ENCODE measurements at places on chromosomes 11 and 22.

DNA sequence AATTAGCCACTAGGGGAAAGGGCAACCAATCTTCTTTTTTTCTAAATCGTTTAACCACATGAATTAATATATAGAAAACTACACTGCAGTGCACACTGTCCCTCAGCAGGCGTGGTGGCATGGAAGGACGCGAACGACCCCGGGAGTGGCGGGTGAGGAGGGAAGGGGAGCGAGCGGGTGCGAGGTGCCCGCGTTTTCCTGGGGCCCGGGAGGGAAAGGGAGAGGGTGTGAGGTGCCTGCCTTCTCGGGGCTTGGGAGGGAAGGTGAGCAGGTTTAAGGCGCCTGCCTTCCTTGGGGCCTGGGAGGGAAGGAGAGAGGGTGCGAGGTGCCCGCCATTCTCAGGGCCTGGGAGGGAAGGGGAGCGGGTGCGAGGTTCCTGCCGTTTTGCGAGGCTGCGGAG is 765 bp downstream of the GAB4 start:
- no peak for DNase-seq

GRCh38 chr22:48098921-48099245 is 1336.4 kb downstream of the TBC1D22A start:
- no peak for DNase-seq

GRCh38 chr22:32693102-32693501 is 108.4 kb upstream of the TIMP3 start:
- no peak for DNase-seq

DNA sequence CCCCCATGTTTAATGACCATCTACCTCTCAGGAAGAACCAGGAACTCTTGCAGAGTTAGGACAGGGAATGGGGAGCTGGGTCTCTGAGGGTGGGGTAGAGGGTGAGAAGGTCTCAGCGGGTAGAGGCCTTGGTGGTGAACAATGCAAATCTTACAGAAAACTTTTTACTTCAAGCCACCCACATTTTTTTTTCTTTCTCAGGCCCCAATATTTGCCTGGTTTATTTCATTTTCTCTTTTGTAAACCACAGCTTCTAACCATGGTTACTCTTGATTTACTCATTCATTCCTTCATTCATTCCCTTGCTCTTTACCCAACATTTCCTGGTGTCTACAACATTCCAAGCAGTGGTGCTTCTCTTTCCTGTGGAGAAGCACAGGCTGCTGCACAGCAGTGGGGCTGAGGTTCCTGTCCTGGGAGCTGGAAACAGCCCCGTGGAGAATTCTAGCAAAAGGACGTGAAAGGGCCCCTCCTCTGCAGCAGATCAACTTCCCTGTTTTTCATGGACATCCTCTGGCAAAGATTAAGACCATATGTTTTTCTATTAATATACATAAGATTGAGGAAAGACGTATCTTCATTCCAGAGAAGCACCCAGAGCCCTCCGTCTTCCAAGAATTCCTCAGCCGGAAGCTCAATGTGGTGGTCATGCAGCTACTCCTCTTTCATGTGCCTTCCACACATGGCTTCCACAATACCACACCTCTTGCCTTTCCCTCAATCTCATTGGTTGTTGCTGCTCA is 224.4 kb upstream of the SESN3 start:
- DNase-seq: no peak

DNA sequence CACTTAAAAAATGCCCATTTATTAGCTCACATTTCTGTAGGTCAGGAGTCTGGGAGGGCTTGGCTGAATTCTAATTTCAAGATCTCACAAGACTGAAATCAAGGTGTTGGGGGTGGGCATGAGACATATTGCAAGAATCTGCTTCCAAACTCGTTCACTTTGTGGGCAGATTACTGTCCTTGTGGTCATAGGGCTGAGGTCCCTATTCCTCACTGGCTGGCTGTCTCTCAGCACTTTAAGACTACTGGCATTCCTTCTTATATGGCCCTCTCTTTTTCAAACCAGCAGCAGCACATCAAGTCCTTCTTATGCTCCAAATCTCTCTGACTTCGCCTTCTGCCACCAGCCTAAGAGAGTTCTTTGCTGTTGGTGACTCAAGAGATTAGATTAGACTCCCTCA is 27.8 kb upstream of the MYOD1 start:
- no peak for DNase-seq

GRCh38 chr11:73099512-73100266 is 42.4 kb downstream of the FCHSD2 start:
- DNase-seq: no peak

- no peak for DNase-seq
Measured at GRCh38 chr11:122192634-122193255, 76.7 kb upstream of the BLID start.

DNA sequence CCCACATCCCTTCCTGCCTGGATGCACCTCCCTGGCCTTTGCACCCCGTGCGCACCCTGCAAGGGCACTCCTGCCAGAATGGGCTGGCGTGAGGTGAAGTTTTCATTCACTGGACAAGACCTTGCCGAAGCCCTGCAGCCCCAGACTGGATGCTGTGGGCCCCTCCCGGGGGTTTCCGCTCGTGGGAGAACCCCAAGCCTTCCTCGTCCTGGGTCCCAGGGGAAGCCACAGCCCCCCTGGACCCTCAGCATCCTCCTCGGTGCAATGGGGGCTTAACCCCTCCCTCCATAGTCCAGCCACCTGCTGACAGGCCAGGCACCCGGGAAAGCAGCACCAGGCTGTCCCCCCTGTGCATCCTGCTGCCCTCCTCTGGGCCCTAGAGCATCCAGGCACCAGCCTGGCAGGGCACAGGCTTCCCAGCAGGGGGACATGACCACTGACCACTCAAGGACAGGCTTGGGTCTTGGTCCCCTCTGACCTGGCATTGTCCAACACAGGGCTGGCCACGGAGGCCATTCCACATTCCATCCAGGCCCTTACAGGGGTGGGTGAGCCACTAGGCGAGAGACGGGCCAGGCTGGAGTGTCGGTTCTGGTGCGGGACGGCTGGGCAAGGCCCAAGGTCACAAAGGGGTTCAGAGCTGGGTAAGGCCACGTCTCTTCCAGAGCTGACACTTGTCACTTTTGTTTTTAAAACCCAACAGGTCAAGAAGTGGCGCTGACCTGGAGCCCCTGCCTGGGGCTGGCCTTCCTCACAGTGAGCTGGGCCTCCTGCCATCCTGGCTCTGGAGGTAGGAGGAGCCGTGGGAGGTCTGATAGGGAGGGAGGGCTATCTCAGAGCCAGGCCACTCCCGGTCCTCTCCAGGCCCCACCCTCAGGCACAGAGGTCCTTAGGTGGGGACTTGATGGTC is 41.5 kb upstream of the PPARA start:
- peak; percentile 57 for DNase-seq

DNA sequence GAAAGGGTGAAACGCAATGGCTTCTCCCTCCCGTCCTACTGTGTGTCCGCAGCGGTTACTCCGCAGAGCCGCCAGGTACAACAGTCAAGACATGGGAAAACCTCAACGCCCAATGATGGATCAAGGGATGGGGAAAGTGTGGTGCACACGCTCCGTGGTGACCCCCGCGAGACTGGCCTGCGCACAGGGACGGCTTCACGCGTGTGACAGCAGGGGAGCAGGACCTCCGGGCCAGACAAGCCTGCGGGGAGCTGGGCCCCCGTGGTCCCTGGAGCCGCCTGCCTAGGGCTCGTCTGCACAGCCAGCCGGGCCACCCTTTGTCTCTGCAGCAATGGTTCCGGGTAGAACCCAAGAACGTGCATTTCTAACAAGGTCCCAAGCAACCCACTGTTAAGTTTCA is 31.7 kb upstream of the MOB2 start:
- no peak for DNase-seq

GRCh38 chr11:61494381-61494961 is 14.1 kb upstream of the LRRC10B start:
- no peak for DNase-seq

- no peak for DNase-seq
Measured at GRCh38 chr11:34259087-34259486, 98.7 kb downstream of the ABTB2 start.

DNA sequence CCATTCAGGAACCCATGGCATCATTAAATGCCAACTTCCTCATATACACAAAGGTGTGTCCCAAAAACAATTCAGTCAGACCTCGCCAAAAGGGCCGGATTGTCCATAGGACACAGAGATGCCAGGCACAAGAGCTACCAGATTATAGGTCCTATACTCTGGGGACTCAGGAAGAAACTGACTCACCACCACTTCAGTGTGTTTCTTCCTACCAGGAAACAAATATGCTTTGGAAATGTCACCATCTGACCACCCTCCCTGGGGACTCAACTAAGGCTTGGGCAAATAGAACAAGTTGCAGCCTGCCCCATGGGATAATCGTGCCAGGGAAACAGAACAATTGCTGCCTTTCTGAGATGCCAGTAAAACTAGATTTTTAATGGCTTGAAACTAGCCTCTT is 11.7 kb downstream of the POU2AF3 start:
- no peak for DNase-seq

- no peak for DNase-seq
Measured at GRCh38 chr11:93986716-93987115, 34.4 kb upstream of the HEPHL1 start.

GRCh38 chr11:128400382-128401203 is 186.8 kb downstream of the ETS1 start:
- no peak for DNase-seq

DNA sequence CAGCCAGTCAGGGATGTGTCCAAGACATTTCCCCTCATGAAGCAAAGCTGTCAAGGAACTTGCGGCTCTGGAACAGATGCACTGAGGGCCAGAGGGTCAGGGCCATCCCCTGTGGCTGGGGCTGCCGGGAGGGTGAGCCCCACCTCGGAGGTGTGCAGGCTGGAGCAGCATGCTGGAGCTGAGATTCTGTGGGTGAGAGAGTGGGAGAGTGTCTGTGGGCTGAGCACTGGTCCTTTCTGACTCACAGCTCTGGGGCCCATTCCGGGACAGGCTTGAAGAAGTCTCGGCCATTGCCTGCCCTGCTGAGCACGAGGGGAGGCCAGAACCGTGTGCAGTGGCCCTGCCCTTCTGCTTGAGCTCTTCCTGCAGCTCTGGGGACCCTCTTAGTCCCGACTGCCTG is 2.1 kb downstream of the OMP start:
- no peak for DNase-seq

GRCh38 chr22:31177420-31178162 is 17.6 kb downstream of the RNF185 start:
- peak; percentile 35 for DNase-seq

DNA sequence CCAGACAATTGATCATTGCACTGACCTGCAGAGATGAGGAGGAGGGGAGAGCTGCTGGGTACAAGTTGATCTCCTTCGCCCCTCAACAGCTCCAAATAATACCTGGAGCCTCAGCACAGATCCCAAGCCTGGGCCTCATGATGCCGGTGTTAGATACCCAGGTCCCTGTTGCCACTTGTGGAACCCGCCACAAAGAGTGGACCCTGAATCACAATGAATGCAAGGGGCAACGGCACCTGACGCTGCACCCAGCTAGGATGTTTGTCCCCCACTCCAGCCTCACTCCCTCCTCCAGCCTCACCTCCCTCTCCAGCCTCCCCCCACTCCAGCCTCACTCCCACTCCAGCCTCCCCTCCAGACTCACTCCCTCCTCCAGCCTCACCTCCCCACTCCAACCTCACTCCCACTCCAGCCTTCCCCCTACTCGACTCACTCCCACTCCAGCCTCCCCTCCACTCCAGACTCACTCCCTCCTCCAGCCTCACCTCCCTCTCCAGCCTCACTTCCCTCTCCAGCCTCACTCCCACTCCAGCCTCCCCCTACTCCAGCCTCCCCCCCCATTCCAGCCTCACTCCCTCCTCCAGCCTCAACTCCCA is 879.0 kb downstream of the BRD1 start:
- DNase-seq: no peak

GRCh38 chr22:25754527-25755202 is 12.7 kb downstream of the MYO18B start:
- DNase-seq: no peak

DNA sequence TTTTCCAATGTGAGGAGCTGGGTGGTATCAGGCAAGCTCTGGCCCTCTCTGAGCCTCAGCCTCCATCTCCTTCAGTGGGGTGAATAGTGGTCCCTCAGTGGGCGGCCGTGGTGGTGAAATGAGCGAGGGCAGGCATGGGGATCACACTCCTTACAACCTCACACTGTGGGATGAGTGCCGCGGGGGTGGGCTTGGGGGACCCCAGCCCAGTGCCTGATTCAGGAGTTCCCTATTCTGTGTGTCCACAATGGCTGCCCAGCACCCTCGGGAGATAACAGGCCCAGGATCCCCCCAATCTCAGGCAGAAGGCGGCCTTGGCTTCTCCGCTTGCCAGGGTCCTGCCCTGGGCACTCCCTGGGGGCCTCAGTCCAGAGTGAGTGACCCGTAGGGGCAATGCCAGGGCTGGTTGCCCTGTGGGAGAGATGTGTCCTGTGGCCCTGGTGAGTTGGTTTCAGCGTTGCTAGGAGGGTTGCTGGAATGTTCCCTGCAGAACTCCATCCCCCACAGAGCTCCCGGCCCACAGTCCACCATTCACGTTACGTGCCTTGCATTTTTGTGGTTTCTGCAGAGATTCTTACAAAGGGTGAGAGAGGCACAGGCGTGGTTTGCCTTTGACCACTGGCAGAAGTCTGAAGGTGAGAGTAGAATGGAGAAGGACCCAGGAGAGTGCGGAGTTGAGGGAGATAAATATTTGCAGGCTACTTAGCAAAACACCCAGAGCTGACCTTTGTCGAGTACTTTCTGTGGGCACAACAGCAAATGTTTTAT is 2.9 kb downstream of the ALDH3B1 start:
- no peak for DNase-seq

GRCh38 chr11:32309530-32310213 is 125.7 kb downstream of the WT1 start:
- no peak for DNase-seq

- no peak for DNase-seq
Measured at GRCh38 chr22:49112176-49112575, 715.5 kb downstream of the BRD1 start.

DNA sequence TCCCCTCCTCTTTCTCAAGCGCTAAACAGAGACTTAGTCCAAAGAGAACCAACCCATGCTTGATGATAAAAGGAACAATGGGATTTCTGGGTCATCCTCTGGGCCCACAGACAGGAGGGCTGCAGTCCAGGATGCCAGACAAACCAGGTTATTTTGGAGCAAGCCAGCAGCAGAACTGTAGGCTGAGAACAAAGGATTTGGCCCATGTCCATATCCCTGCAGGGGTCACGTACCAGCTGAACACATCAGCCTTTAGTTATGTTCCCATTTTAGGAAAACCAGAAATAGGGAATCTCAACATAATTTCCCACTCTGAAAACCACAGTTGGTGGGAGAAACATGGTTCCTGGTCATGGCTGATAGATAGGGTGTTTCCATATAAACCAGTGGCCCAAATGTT is 533.6 kb upstream of the CADM1 start:
- DNase-seq: no peak

DNA sequence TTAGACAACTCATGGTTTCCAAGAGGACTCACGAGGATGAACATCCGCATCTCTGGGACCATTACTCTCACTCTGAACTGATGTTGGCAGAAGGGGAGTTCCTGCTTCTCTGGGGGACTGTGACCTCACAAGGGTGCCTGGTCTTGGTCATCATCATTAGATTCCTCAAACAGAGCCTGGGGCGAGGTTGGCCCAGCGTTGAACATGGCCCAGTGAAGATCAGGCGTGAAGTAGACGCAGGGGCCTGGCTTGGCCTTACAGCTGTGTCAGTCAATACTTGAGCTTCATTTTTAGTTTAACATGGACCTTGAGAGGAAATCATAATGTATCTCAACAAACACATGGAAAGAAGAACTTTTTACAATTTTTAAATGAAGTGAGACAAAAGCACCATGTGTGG is 617.1 kb downstream of the BRD1 start:
- DNase-seq: no peak

All from large intestine (tissue), 12 donors.